CMK (cell line): ENCODE measurements at places on chromosomes 6 and 20.

- DNase-seq, result no peak
Observed at GRCh38 chr6:57135885-57136284, 36.2 kb upstream of the BAG2 start.

DNA sequence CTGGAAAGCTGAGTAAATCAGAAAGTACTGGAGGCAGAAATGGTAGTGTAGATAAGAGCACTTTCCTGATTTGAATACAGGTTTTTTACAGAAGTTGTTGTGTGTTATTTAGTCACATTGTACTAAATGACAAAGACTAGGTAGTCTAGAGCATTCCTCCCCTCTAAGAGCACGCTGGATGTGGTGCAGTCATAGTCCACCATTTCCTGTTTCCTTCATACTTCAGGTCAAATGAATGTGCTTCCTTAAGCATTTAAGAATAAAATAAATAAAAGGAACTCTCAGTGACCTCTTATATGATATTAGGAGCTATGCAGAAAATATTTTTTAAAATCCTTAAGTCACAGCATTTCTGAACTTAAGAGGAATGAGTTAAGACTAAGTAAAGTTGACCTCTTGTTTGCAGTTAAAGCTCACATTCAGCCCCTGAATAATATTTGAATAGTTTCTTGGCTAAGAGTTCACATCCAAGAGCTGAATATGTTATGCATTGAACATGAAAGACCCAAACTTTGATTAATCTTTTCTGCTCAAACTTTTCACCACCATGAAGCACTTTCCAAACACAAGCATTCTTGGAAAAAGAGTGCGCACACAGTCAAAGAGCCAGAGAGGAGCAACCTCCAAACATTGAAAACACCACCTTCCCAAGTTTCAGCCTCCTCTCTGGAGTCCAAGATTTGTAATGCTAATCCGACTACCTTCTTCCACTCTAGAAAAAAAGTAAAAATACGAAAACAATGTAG lies 53.4 kb upstream of the TMEM30A start:
- DNase-seq, result no peak

DNA sequence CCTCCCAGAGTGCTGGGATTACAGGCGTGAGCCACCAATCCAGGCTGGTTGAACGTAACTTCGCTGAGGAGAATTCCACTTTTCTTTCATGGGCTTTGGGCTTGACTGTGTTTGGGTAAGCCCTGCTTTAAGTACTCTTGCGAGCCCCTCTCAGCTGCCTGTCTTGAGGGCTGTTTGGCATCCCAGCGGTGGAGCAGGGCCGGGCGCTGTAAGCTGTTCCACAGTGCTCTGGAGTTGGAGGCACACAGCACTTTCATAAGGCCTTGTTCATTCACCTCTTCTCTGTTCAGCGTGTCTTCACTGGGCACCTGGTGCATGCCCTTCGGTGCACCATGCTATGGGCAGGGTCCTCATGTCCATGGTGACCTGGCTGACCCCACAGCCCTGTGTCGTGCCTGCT lies 21.6 kb downstream of the PNLDC1 start:
- DNase-seq, result no peak

GRCh38 chr20:12055161-12055560 lies 137.5 kb downstream of the BTBD3 start:
- no peak for DNase-seq

- DNase-seq, result no peak
Observed at GRCh38 chr20:46334303-46334904, 26.1 kb upstream of the CDH22 start.

DNA sequence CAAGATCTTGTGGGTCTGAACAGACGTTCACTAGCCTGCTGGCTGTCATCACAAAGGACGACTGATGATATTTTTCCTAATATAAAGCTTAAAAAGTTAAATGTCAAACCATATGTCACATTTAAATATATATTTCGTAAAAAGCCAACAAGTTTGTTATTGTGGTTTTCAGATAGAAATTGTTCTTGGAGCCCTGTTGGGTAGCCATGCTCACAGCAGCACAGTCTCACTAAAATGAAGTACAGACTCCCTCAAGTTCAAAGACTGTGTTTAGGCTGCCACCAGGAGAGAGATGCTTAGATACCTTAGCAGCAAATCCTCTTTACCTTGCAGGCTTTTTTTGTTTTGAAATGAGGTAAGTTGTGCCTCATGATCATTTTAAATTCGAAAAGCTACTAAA lies 17.8 kb downstream of the EEF1E1 start:
- no peak for DNase-seq

- no peak for DNase-seq
Observed at GRCh38 chr6:20400456-20401204, 1.0 kb upstream of the E2F3 start.

GRCh38 chr6:73648166-73648565 lies 5.6 kb downstream of the SLC17A5 start:
- no peak for DNase-seq

DNA sequence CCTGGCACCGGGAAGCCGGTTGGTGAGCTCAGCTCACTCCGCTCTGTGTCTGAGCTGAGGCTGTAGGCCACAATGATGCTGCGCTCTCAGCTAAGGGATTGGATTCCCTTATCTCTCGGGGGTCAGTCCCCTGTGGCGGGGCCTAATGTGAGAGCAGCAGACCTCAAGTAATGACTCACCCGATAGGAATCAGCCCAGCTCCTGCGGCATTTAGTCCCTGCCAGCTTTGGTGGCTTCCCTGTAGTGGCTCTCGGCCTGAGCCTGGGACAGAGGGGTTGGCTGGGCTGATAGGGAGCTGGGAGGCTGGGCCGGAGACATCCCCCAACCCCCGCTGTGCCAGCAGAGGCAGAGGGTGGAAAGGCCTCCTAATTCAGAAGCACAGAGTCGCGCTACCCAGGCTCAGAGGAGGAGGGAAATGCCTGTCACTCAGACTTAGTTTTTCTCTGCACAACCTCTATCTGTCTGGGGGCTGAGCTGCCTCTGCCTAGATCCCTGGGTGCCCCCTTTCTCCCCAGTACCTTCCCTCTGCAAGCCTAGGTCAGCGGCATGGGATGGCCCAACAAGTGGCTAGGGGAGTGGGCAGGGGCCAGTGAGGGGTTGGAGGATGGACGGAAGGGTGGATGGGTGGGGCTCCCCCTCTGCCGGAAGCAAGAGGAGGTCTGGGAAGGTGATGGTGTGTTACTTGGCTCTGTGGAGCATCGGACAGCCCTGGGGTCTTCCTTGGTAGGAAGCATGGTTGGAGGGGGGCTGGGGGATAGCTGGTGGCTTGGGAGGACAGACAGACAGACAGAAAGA lies 92.2 kb downstream of the CDH22 start:
- peak; percentile 91 for DNase-seq

GRCh38 chr20:57301026-57301425 lies 28.6 kb upstream of the SPO11 start:
- DNase-seq, result no peak

- no peak for DNase-seq
Observed at GRCh38 chr6:79394690-79395089, 142.5 kb downstream of the LCA5 start.

GRCh38 chr20:7237251-7237650 lies 469.8 kb downstream of the BMP2 start:
- DNase-seq, result no peak

DNA sequence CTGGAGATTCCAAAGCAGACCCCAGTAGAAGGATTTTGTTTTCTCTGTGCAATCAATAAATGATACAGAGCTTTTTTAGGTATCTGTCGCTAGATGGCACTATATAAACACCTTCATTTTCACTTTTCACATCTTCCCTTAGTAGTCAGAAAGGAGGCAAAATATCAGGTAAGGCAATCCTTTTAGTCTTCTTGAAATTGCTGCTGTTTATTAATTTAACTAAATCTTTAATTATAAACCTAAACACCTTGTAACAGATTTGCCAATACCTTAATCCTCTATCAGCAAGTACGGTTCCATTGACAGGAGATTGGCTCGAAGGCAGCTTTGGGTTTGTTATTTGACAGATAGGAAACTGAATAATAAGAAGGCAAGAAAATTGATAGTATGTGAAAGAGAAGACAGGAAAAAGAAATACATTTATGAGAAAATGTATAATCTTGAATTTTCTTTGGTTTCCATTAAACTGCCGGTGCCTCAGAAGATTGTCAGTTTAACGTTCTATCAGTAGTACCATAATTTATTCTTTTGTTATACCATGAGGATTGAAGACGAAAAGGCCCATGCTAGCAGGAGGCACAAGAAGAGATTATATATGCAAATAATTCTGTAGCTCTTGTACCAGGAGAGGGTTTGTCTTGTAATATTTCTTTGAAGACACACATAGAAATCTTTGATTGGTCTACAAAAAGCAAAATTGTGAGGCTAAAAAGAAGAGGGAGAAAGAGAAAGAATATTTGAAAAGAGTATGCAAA lies 23.5 kb upstream of the IBTK start:
- no peak for DNase-seq

GRCh38 chr6:127015858-127016257 lies 102.6 kb upstream of the RSPO3 start:
- DNase-seq, result no peak

DNA sequence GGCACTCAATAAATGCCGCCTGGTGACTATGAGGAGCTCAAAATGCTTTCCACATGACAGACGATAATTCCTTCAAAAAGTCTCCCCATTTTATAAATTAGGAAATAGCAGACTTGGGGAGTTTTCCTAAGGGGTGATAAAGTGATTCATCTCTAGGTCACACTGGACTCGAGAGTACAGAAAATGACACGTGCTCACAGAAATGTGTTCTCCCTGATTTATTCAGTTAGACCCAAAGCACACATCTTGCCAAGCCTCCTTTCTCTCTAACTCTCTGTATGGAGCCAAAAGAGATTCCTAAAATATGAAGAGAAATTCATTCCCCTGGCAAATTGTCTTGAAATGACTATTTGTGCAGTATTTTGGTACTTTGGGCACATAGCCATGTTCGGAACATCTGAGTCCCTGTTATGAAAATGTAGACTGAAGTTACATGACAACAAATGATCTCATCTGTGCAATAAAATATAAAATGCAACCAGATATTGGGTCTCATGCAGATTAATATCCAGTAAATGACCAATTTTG lies 381.1 kb downstream of the TFAP2B start:
- no peak for DNase-seq

DNA sequence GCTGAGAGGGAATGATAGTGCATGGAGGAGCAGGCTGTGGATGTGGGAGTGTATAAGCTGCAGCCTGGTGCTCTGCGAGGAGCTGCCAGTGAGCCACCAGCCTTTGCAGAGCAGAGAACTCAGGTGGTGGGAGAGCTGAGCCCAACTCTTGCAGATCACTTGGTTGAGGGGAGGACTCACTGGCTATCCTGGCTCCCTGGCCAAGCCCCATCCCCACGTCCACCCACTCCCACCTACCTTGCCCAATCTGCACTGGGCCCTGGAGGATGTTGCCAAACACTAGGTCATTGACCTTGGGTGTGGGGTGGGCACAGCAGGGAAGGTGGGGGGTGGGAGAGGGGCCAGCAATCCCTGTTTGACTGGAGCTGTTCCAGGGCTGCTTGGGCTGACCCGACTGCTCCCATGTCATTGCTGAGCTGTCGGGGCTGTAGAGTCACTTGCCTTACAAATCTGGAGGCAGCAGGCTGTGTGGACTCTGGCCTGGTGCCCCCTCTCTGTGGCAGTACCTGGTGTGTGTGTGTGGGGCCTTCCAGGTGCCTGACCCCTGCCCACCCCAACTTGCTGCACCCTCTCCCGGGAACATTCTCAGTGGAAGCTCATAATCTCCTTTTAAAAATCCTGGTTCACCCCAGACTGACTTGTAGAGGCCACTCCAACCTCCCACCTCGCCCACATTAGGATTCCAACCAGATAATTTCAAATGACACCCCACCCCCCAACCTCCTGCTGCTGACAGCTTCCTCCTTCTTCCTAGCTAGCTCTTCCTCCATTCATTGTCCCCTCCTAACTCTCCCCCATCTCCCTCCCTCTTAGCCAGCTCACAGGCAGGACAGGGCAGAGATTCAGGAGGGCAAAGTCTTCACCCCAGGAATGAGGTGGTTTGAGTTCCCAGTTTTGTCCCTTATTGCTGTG lies 162.3 kb downstream of the MRPL14 start:
- peak; percentile 58 for DNase-seq

GRCh38 chr20:45339799-45340198 lies 8.4 kb downstream of the SDC4 start:
- no peak for DNase-seq

DNA sequence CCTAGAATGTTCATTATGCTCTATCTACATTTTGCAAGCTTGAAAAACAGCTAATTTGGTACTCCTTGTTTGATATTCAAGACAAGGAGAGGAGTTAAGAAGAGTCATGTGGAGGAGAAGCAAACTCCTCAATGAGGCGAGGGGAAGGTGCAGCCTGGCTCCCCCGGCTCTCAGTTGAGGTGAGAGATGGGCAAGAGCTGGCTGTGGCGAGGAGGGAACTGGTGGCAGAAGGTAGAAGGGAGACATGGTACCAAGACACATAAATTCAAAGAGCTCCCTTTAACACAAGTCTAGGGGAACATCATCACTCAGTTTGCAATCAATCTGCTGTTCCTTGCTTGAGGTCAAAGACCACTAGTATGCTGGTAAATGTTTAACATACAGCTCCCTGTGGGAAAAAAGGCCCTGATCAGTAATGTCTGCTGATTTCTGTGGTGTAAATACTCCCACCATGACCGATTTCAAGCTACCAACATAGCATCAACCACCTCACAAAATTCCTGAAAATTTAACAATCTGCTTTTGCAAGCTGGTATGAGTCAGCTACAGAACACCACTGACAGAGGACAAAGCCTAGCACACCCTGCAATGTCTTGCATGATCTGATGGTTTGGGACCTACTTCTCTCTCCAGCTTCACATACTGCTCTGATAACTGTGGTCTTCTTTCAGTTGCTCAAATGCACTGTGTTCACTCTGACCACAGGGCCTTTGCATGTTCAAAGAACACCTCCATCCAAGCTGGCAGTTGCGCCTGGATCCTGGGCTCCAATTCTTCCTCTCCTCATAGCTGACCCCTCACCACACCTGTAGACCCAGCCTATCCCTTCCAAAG lies 516.3 kb upstream of the CHD6 start:
- no peak for DNase-seq

DNA sequence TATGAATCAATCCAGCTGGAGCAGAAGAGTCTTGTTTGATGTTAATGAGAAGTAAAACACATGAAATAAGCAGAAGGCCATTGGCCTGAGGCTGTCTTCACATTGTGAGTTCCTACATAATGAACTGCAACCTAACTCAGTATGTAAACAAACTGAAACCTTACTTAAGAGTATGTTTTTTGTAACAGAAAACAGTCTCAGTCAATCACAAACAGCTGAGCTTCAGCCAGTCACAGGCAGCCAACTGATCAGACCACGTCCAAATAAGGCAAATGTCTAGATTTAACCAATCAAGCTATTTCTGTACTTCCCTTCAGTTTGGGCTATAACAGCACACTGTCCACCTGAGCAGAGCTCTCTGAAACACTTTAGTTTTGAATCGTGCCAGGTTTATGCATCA lies 234.7 kb downstream of the TRDN start:
- no peak for DNase-seq

DNA sequence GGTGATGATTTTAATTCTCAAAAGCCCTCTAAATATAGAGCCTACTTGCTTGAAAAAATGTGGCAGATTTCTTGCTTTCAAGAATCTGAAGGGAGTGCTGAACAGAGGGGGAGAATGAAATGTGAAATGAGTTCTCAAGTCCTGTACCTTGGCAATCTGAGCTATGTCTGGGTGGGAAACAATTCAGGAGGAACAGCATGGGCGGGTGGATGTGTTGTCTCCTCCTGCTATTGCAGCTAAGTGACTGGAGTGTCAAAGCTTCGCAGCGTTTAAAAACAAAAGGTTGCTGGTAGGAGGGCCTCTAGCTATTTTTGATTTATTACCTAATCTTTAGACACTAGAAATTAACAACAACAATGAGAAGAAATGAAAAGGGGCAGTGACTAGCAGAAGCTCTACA lies 102.5 kb upstream of the ARG1 start:
- DNase-seq, result no peak
